ENCODE measurements at places on chromosomes 12 and 14.
A peak's percentile ranks its signal among the peaks of the same experiment; 100 is the strongest.

- DNase-seq, result no peak
Observed at GRCh38 chr12:63419154-63419553, 249.1 kb downstream of the DPY19L2 start.

DNA sequence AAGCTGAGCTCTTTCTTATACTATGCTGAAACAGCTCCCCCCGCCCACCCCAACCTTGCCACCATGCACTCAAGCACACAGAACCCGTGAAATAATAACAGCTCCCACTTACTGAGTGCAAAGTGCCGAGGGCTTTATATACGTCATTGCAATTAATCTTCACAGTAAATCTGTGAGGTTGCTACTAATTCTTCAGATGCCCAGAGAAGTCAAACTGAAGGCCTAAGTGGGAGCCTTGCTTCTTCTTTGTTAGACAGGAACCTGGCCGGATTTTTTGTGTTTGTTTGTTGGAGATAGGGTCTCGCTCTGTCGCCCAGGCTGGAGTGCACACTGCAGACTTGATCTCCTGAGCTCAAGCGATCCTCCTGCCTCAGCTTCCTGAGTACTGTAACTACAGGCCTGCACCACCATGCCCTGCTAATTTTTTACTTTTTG lies 34.0 kb downstream of the VCPKMT start:
- DNase-seq, result no peak

DNA sequence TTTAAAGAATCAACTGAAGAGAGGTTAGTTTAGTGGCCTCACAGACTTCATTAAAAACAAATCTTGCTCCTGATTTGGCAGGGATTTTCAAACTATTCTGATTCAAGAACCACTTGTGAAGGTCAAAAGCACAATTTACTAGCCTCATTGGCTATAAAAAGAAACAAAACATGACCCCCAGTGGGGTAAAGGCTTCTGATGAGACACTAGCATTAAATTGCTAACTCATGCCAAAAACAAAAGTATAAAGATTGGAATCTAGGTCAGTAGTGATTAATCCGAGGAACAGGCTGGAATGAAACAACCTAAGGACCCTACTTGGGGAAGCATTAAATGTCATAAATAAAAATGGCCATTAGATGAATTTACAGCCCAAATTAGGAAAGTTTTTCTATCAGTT lies 312.3 kb downstream of the PAWR start:
- no peak for DNase-seq

DNA sequence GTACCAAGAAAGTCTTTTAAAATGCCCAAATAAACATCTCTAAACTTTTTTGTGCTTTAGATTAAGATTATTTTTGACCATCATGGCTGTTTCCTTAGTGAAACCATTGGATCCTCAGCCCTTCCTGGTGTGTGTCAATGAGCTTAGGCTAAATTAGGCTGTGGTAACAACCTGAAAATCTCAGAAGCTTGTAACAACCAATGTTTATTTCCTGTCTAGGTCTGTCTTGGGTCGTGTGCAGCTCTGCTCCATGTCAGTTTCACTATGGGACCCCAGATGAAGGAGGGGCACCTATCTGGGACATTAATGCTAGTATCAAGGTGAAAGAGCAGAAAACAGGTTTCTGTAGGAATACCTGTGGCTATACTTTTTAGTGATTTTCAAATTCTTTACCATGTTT lies 49.9 kb downstream of the KCNMB4 start:
- DNase-seq, result no peak

- no peak for DNase-seq
Observed at GRCh38 chr12:108341356-108341755, 2.2 kb upstream of the CMKLR1 start.

- no peak for DNase-seq
Observed at GRCh38 chr12:68290126-68290525, 36.7 kb upstream of the IL22 start.

DNA sequence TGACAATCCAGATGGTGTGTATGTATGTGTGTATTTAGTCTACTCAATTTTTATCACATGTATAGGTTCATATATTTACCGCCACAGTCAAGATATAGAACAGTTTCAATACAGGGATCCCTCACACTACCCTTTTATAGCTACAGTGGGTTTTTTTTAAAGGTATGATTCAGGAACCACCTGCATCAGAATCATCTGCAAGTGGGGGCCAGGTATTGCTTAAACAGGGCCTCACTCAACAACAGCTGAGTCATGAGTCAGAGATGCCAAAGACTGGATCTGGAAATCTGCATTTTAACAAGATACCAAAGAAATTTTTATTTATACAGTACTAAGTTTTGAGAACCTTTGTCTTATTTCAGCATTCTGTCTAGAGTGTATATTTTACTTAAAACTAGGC lies 117.6 kb downstream of the SLC35F4 start:
- DNase-seq, result no peak

DNA sequence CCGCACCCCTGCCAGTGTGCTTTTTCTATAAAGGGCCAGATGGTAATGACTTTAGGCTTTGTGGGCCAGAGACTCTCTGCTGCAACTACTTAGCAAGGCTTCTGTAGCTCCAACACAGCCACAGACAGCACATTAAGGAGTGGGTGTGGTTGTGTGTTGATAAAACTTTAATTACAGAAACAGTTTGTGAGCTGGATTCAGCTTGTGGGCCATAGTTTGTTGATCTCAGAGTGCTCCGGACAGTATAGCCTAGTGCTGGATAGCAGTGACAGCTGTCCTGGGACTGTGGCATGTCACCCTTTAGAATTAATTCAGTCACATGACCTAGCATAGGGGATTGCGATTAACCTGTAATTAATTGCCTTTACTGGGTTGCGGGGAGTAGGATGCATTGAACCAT lies 109.7 kb downstream of the ZNF664 start:
- no peak for DNase-seq

GRCh38 chr12:119060847-119061796 lies 79.8 kb downstream of the SRRM4 start:
- peak; percentile 28 for DNase-seq

GRCh38 chr14:24843494-24843893 lies 206.5 kb downstream of the STXBP6 start:
- no peak for DNase-seq

GRCh38 chr12:104956870-104957718 lies 996 bp downstream of the SLC41A2 start:
- DNase-seq, result no peak

DNA sequence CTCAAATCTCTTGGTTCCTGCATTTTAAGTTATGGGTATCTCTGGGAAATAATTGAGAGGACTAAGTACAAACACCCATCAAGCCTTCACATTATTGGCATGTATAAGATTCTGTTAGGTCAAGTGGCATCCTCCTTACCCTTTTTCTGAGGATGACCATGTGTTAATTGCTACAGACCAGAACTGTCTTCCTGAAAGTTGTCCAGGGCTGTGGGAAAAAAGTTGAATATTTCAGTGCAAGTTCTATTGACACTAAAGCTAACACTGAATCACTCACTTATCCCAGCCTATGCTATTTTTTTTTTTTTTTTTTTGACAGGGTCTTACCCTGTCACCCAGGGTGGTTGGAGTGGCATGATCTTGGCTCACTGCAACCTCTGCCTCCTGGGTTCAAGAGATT lies 130.1 kb upstream of the HIF1A start:
- DNase-seq, result no peak

- no peak for DNase-seq
Observed at GRCh38 chr14:74886001-74886400, 4.3 kb downstream of the DLST start.

DNA sequence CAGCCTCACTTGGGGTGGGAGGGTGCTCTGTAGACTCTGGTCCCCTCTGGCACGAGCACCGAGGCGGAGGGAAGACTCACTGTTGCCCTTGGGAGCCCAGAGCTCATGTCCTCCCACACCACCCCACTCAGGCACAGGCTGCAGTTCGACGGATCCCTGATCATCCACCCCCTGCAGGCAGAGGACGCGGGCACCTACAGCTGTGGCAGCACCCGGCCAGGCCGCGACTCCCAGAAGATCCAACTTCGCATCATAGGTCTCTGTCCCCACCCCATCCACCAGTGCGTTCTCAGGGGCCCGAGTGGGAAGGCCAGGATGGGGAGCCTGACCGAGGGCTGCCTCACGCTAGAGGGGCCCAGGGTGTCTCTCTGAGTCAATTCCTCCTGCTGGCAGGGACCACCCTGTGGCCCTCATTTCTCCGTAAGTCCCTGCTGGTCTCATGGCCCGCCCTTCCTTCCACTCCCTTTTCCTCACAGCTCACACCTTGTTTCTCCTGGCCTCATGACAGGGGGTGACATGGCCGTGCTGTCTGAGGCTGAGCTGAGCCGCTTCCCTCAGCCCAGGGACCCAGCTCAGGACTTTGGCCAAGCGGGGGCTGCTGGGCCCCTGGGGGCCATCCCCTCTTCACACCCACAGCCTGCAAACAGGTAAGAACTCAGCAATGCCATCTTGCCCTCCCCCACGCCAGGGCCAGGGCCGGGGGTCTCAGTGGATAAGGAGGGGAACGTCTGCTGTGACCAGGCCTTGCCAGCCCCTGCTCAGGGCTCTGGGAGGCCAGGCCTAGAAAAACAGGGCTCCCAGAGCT lies 27.0 kb downstream of the PAPLN start:
- DNase-seq, result no peak

DNA sequence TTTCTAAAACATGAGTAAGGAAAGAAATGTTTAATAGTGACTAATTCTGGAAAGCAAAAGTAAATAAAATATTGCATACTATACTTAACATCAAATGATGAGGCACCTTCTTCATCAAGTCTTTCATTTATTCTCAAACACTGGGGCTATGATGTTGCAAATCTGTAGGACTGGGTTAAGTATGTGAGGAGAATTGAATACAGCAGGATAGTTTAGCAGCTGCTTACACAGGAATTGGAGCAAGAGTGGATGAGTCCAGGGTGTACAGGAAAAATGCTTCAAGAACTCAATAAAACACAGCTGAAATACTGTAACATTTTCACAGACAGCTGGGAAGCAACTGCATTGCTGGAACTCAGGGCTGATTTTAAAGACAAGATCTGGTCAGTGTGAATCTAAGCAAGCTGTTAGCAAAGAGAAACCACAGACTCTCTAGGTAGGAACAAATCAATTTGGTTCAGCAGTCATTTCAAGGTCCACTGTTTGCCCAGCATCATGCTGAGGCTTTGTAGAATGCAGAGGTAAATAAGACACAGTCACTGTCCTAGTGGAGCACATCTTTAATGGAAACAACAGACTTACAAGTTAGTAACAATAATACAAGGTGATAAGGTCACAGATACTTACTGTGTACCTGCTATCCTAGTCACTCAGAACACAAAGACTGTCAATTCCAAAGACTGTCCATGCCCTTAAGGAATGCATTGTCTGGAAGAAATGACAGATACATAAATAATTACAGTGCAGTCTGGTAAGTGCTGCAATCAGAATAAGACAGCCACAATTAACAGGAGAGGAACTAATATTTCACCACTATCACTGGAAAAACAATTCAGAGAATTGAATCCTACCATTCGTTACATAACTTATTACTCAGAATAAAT lies 96.8 kb upstream of the DACT1 start:
- no peak for DNase-seq

DNA sequence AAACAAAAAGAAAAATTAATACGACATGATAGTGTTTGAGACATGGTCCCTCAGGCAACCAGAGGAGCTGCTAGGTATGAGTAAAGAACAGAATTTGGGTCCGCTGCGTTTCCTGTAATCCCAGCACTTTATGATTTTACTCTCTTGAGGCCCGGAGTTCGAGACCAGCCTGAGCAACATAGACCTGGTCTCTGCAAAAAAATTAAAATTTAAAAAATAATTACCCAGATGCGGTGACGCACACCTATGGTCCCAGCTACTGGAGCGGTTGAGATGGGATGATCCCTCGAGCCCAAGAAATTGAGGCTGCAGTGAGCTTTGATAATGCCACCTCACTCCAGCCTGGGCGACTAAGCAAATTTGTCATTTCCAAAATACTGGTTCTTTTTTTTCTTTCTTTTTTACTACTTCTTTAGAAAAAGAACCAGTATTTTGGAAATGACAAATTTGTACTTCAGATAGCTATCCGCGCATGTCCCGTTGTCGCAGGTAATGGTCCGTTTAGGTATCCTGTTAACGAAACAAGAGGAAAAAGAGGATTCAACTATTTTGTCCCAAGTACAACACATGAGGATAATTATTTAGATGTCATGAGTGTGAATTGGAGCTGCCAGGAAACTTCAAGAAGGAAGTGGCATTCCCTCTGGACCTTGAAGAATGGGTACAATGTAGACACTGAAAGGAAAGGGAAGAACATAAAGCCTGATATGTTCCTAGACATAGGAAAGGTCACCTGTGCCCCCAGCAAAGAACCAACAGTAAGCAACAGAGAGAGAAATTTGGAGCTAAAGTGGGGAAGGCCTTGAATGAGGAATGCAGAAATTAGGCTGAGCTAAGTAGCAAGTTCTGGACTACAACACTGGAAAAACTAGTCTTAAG lies 1.2 kb upstream of the HECTD1 start:
- DNase-seq, result no peak

GRCh38 chr12:8553088-8553627 lies 12.5 kb upstream of the CLEC4E start:
- no peak for DNase-seq

- peak; percentile 73 for DNase-seq
Observed at GRCh38 chr12:7060353-7060954, at the start of gene C1S. C1S (plus strand) TSS chr12:7060718; CDS start chr12:7061913, 1,195 bp downstream.

- no peak for DNase-seq
Observed at GRCh38 chr14:51592836-51593235, 58.9 kb upstream of the FRMD6 start.

DNA sequence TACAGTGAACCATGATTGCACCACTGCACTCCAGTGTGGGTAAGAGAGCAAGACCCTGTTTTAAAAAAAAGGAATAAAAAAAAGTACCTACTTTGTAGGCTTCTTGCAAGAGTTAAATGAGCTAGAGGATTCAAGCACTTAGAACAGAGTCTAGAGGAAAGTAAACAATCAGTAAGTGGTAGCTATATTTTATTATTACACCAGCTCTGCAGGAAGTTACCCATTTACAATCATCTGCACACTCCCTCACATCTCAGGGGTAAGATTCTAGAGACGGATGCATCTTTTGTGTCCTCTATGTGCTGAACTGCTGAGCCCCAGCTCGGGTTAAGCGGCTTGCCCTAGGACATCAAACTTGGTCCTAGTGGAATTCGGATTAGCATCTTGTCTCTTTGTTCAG lies 67.3 kb downstream of the KCNK10 start:
- no peak for DNase-seq

DNA sequence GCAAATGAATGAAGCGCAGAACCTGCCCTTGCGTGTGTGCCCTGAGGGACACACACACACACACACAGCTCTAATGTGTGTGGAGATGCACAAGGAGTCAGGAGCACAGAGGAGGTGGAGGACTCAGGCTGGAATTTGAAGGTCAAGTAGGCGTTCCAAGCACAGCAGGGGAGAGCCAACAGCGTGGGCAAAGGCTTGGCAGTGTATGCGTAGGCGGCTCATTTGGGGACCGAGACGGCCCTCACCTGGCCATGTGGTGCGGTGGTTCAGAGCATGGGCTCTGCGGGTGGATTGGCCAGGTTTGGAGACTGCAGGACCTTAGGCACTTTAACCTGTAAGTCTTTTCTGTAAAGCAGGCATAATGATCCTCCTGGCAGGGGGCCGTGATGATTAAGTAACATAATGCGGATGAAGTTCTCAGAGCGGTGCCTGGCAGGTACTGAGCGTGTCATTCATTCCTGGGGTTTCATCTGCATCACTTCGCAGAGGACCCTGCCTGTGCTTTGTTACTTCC lies 69.5 kb upstream of the SLC24A4 start:
- DNase-seq, result no peak
